Progenitor cell of endocrine pancreas (in vitro differentiated cells): ENCODE measurements at places on chromosomes 1 and 21. TPM values are rescaled to one million over a fixed set of nuclear protein-coding genes. Genes with fewer than 3 reads are reported as not detected.
A peak's percentile ranks its signal among the peaks of the same experiment; 100 is the strongest.

The OR2W3 gene
- 0.31 TPM in 1 of 2 replicates, not detected in the other for total RNA-seq

The HEYL gene
- total RNA-seq = 4.3 and 5.2 TPM in 2 replicates

The LMOD1 gene
- total RNA-seq = 0.41 and 0.62 TPM in 2 replicates

The LCE1A gene
- total RNA-seq = not detected in 2 replicates

The WNT4 gene
- 0.74 and 0.98 TPM in 2 replicates for total RNA-seq

The TTLL10 gene
- total RNA-seq = 5.0 and 5.5 TPM in 2 replicates

The C4BPB gene
- total RNA-seq = not detected in 2 replicates

The COP1 gene
- total RNA-seq = 58.1 and 60.2 TPM in 2 replicates

The MTHFR gene
- total RNA-seq = 28.6 and 29.2 TPM in 2 replicates

The SELP gene
- not detected in 2 replicates for total RNA-seq

DNA sequence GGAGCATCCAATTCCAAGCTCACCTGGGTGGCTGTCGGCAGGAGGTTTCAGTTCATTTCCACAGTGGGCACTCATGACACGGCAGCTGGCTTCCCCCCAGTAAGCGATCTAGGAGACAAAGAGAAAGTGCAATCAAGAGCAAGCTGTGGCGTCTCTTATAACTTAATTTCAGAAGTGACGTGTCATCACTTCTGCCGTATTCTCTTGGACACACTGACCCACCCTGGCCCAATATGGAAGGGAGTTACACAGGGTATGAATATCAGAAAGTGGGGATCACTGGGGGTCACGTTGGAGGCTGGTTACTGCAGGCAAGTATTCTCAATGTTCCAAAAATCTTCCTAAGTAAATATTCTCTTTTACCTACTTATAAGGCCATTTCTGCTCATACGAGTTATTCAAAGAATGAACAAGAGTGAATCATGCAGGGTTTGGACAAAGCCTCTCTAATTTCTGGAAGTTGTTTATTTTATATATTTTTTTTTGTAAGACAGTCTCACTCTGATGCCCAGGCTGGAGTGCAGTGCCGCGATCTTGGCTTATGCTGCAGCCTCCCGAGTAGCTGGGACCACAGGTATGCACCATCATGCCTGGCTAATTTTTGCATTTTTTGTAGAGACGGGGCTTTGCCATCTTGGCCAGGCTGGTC is 46.5 kb upstream of the GREM2 start:
- DNase-seq = no peak

- no peak for DNase-seq
These were observed 3880.5 kb downstream of the SRGAP2C start for GRCh38 chr1:125065092-125065820.

GRCh38 chr1:10292188-10292587 is 81.8 kb downstream of the KIF1B start:
- DNase-seq = no peak

DNA sequence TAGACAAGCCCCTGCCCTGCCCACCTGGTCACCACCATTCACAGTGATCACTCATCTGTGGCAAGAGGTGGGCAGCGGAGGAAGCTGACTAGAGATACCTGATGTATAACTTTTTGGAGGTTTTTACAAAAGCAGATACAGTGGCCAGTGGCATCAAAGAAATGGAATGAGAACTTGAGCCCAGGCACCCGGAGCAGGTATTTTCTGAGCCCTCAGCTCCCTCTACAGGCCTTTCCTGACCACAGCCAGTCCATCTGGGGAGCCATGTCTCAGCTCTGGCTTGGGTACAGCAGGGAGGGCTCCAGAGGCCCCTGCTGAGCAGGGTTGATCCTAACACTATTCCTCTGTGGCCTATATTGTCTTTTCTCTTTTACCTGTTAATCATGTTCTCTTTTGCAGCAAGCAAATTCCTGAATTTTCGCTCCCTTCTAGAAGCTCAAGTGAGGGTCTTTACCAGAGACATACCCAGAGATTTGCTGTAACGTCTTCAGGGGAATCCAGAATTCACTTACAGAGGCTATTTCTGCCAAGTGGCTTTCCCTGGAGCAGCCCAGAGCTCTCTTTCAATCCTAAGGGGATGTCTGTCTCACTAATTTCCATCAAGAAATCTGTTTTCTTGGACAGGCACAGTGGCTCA is 27.3 kb downstream of the GPR157 start:
- DNase-seq = no peak

DNA sequence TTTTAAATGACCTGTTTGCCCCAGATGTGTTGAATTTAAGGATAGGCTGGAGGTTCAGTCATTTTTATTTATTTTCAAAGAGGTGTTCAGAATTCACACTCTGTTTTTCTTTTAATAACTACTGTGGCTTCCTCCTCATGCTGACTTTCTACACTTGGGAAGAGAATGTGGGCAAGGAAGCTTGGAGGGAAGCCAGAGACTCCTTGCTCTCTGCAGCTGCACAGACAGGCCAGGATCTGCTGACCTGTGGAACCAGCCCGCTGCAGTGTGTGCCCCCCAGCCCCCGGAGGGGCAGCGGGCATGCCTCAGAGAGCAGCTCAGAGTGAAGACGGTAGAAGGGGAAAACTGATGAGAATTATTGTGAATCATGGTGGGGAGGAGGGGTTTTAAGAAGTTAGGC is 16.9 kb downstream of the MGST3 start:
- no peak for DNase-seq

- DNase-seq = peak; percentile 27
These were observed 32.3 kb upstream of the TARDBP start for GRCh38 chr1:10980094-10980577.

GRCh38 chr21:34020005-34020847 is 53.2 kb upstream of the MRPS6 start:
- no peak for DNase-seq

- no peak for DNase-seq
These were observed 8.8 kb downstream of the ZNF692 start for GRCh38 chr1:248850124-248850523.

DNA sequence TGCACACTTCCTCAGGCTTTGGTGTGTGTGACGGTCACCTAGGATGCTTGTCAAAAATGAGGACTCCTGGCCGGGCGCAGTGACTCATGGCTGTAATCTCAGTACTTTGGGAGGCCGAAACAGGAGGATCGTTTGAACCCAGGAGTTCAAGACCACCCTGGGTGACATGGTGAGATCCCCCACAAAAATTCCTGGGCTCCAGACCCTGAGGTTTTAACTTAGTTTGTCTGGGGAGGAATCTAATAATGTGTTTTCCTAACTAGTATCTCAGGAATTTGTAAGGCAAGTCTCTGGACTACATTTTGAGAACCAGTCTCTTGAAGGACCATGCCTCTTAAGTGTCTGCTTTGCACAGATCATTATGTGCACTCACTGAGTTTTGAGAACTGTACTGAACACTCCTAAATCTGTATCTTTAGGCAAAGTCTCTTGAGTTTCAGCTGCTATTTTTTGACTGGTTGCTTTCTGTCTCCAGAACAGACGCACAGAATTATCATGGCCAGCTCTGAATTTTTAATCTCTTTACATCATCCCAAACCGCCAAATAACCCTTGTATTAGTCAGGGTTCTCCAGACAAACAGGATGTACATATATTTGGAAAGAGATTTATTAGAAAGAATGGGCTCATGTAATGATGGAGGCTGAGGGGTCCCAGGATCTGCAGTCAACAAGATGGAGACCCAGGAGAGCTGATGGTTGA is 45.5 kb upstream of the VANGL1 start:
- DNase-seq = no peak

DNA sequence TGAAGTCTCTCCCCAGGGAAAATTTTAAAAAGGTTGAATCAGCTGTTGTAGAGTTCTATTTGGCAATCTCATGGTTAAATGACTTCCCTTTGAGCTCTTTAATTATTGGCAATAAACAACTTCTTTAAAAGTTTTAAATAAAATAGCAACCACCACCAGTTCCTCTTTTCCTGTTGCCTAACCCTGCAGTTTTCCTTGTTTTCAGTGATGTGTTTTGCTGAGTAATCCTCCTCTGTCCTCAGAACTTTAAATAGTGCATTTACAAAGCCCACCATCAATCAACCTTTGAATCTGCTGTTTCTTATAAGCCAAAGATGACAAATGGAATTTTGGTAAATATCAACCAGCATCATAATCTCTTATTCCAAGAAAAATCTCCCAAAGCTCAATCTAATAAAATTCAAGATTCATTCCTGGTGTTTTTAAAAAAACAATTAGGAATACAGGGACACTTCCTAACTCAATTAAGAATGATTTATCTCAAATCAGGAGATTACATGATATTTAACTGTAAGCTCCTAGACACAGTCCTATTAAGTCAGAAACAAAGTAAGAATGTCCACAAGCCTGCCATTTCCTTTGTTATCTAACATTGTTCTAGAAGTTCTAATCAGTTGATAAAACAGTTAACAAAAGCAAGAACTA is 14.8 kb downstream of the AVPR1B start:
- no peak for DNase-seq

DNA sequence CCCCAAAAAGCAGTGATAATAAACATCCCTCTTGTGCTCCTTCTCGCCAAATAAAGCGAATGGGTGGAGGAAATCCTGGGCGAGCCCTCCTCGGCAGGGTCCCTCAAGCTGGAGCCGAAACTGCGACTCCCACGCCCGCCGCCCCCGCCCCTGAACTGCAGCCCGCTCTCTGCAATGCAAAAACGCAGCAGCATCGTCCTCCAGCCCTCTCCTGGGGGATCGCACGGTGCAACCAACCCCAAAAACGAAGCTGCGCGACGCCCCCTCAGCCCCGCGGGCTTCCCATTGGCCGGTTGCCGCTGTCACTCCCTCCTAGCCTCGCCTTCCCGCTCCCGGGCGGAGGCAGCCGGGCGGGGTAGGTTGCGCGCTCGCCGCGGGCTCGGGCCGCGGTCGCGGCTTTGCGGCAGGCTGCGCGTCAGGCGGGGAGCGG is at the start of gene TMCC2:
TMCC2 (plus strand) TSS at position 363 of the 430 bp plus-strand sequence. CDS start 619 bp downstream, outside the sequence.
- peak; percentile 83 for DNase-seq

- peak; percentile 66 for DNase-seq
These were observed at the start of gene CR2 for GRCh38 chr1:207454046-207454964. Gene CR2, plus strand, starts transcription at chr1:207454328. Its CDS starts 91 bp downstream, at chr1:207454419.

GRCh38 chr1:114137497-114137896 is 16.2 kb downstream of the SYT6 start:
- DNase-seq = no peak

DNA sequence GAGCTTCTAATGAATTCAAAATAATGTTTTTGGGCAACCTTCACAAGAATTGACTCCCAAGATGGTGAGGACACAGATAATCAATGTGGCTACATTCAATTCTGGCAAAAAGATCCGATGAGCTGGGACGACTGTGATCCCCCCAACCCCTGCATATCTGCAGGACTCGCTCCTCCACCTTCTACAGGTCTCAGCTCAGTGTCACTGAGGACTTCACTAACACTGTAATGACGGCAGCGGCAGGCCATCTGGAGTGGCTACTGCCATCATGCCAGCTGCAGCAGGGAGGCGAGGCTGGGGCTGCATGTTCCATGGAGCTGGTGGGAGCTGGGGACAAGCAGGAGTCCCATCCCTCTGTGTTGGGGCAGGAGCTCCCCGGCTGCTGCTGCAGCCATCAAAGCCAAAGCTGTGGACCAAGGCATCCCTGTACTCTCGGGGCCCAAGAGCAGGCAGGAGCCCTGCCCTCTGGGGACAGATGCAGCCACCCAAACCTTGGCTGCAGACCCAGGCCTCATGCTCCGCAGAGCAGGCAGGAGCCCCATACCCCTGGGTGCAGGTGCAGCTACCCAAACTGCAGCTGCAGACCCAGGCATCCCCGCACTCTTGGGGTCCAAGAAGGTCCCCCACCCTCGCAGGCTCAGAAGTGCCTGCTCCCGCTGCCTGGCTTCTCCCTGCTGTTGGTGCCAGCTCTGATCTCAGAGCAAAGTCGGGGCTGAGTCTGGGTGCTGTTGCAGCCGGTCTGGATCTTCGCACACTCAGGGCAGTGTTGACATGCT is 12.2 kb upstream of the DHRS3 start:
- DNase-seq = no peak

DNA sequence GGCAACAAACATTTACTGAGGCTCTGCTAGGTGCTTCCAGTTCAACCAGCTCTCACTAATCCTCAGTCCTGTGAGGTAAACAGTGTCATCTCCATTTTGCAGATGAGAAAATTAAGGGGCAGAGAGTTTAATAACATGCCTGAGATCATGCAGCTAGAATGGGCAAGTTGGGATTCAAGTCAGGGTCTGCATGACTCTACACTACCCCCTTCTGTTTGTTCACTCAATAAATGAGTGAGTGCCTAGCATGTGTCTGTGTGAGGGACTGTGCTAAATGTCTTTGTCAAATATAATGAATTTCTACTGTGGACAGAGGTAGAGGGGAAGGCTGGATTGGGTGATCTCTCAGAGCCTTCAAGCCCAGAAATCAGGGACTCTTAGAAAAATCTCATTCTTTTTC is 4.5 kb downstream of the PEF1 start:
- DNase-seq = no peak

DNA sequence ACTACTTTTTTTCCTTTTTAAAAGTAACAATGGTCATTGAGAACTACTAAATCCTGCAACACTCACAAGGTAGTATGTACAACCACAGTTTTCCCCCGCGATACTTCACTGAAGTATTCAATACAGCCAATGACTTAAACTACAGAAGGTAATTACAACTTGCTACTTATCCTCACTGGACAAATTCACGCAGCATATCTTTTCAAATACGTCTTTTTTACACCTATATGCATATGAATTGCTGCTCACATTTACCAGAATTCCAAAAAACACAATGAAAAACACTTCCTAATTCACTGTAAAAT is 12.4 kb downstream of the NRIP1 start:
- DNase-seq = no peak

DNA sequence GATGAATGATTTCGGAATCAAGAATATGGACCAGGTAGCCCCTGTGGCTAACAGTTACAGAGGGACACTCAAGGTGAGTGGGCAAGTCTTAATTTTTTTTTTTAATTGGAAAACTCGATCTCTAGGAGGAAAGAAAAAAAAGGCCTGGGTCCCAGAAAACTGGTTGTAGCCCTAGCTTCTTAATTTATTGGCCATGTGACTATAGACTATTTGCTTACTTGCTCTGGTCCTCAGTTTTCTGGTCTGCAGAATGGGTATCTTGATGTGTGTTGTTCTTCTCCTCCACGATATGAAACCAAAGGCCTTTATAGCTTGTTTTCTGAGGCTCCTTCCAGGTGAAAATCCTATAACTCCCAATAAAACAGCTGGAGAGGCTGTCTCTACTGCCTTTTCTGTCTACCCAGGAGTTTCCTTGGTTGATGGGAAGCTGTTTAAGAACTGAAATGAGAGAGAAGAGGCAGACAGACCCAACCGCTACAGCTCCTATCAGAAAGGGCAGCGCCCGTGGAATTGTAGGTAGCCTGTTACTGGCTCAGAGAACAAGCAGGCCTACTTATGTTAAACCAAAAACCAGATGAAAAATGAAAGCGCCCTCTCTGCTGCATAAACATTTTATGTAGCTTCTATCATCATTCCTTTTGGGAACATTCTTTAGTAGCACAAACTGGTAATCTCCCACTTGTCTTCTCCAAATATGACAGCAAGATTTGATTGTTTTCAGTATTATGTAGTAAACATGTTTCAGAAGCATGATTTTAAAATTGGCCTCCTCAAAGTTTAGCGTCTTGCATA is 4.5 kb downstream of the ETS2 start:
- DNase-seq = no peak

GRCh38 chr1:216900116-216900620 is 176.9 kb upstream of the ESRRG start:
- DNase-seq = no peak
